Ascending aorta (tissue), 2 donors: ENCODE measurements at places on chromosomes 16 and 17. TPM values are rescaled to one million over a fixed set of nuclear protein-coding genes. Genes with fewer than 3 reads are reported as not detected.

MGAT5B gene
- total RNA-seq, result not detected

GDPD1 gene
- not detected for total RNA-seq

CCL7 gene
- not detected for total RNA-seq

GRCh38 chr17:15418781-15419180, 48.6 kb downstream of the CDRT4 start:
- DNase-seq, result no peak

ARHGAP23 gene
- total RNA-seq, result 89.0 TPM

GRCh38 chr17:72343911-72344310, 223.1 kb downstream of the SOX9 start:
- no peak for DNase-seq

DNA sequence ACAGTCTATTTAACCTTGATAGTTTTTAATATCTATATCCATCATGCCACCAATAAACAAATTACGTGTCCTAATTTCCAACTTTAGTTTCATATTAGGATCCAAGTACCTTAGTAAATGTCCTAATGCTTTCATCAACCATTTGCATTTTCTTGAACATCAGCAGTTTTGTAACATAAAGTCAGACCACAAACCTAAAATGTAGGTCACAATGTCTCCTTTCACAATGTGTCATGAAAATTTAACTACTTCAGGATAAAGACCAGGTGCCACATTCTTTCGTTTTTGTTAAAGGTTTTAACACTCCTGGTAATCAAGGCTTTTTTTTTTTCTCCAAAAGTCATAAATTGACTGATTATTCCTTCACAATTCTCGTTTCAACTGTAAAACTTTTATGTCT, 310.7 kb upstream of the PMFBP1 start:
- no peak for DNase-seq

GRCh38 chr17:71217769-71218168, 903.1 kb upstream of the SOX9 start:
- no peak for DNase-seq

SPAG7 gene
- 4.9 TPM for total RNA-seq

EIF3C gene
- 356 TPM for total RNA-seq

DNA sequence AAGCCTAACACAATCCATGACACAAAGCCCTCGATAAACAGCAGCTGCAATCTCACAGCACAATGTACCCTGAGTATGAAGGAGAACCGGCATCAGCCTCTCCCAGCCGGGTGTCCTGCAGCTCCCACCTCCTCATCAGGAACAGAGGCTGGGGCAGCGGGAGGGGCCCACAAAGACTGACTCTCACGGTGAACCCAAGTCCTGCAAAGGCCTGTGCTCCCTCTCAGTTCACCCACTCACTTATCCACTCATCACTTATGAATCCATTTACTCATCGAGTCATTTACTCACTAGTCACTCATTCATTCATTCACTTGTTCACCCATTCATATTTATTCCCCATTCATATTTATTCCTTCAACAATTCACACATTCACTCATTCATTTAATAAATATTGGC, 11.6 kb downstream of the ZNF423 start:
- DNase-seq, result no peak

CCL8 gene
- total RNA-seq, result not detected

AMZ2 gene
- total RNA-seq, result 41.6 TPM

GRCh38 chr16:66889622-66890021, 9.3 kb downstream of the PDP2 start:
- DNase-seq, result no peak

GRCh38 chr16:16075488-16076422, 126.3 kb downstream of the ABCC1 start:
- DNase-seq, result peak; percentile 83

COASY gene
- 10.9 TPM for total RNA-seq

PFAS gene
- 108 TPM for total RNA-seq

GCGR gene
- total RNA-seq, result not detected

DNA sequence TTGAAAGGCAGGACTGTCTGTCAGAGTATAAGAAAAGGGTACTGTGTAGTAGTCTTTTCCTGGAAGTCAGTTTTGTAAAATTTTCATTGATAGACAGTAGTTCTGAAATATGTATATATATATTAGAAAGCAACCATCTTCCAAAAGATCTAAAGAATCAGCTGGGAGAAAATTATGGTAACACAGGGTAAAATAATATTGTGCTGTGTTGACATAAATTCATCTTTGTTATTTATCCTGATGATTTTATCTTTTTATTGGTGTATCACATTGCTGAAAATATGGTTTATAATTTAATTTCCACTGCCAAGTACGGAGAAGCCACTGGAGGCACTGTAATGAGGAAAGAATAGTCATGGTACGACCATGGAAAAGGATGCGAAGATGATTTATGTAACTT, 324.9 kb downstream of the CA10 start:
- DNase-seq, result no peak

GRCh38 chr17:9177212-9177611, 155.9 kb downstream of the NTN1 start:
- no peak for DNase-seq

DNA sequence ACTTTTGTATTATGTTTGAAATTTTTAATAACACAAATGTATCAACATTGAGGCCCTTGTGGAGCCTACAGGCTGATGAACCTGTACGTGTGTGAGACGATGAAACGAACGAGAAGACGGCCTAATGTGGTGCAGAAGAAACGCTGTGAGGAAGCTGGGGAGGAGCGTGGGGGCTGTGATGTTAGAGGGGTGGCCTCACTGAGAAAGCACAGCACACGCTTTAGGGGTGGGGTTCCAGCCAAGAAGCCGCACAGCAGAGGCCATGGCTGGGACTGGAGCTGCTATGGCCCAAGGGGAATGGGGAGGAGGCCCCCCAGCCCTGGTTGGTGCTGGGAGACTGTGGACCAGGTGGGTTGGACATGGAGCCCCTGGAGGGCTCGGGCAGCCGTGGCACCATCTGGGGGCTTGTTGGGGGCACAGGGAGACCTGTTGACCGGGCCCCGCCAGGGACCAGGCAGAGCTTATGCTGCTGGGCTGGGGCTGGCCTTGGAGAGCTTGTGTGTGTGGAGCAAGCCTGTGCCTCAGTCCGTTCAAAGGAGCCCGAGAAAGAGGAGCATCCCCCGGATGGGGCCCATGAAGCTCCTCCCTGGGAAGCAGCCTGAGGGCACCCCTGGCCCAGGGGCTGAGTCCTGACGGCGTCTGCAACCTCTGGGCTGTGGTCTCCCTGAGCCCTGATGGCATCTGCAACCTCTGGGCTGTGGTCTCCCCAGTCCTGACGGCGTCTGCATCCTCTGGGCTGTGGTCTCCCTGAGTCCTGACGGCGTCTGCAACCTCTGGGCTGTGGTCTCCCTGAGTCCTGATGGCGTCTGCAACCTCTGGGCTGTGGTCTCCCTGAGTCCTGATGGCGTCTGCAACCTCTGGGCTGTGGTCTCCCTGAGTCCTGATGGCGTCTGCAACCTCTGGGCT, 44.7 kb downstream of the METRNL start:
- peak; percentile 5 for DNase-seq

GRCh38 chr17:4840893-4841242, 7.7 kb downstream of the MINK1 start:
- DNase-seq, result no peak

DNA sequence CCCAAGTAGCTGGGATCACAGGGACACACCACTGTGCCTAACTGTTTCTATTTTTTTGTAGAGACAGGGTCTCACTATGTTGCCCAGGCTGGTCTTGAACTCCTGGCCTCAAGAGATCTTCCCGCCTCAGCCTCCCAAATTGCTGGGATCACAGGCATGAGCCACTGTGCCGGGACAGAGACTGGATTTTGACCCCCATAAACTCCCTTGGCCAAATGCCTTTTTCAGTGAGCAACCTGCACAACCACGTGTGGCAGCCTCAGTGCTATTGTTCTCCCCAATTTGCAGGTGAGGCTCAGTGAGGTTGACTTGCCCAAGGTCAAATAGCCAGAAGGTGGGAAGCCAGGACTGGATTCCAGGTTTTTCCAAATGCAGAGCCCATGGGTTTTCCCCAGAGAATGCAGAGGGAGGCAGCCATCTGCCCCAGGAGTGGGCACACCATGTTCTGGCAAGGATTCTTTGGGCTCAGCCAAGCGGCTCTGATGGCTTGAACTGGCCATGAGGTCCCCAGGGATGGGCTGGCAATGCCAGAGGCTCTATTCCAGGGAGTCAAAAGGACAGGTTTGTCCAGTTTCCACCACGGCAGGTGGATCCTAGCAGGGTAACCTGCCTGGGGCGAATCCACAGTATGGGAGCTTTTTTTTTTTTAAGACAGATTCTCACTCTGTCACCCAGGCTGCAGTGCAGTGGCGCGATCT, 1.8 kb downstream of the IL27 start:
- no peak for DNase-seq

GRCh38 chr16:10972108-10972818, 27.9 kb downstream of the CLEC16A start:
- no peak for DNase-seq

- DNase-seq, result no peak
Observed at GRCh38 chr17:64067657-64068056, 47.2 kb upstream of the ICAM2 start.

- no peak for DNase-seq
Observed at GRCh38 chr16:89097392-89097772, 3.7 kb downstream of the ACSF3 start.

VMO1 gene
- total RNA-seq, result not detected

SMTNL2 gene
- total RNA-seq, result 15.6 TPM

GRCh38 chr17:75601057-75601987, 13.7 kb downstream of the MYO15B start:
- no peak for DNase-seq

DNA sequence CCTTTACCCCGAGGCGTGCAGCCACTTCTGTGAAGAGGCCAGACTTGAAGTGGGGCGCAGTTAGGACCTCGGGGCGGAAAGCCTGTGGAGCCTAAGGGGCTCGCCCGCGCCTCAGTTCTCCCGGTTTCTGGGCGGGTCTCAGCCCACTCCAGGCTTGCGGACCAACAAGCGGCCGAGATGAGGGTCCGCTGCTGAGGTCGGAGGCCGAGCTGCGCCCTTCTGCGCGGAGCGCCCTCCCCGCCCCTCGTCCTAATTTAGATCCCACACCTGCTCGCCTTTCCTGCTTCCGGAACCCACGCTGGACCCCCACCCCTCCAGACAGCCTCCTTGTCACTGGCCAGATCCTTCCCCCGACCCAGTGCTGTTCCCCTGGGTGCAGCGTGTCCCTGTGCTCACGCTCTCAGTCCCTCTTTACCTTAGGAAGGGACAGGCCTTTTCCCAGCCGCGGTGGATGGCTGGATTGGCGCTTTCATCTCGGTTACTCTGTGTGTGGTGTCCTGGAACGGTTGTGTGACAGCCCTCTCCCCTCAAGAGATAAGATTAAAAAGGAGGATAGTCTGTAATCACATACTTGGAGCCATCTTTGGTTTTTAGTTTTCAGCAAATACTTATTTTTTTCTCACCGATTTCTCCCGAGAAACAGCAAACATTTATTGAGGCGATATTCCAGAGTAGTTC, 933 bp upstream of the ATXN7L3 start:
- no peak for DNase-seq

GAS7 gene
- total RNA-seq, result 78.0 TPM

GRCh38 chr16:10065019-10065418, 117.2 kb downstream of the GRIN2A start:
- no peak for DNase-seq

- no peak for DNase-seq
Observed at GRCh38 chr16:49828533-49829267, 27.2 kb downstream of the ZNF423 start.

NOG gene
- total RNA-seq, result not detected

GRCh38 chr17:41013606-41014005, 4.7 kb upstream of the KRTAP3-1 start:
- DNase-seq, result no peak

SPATA32 gene
- not detected for total RNA-seq

DNA sequence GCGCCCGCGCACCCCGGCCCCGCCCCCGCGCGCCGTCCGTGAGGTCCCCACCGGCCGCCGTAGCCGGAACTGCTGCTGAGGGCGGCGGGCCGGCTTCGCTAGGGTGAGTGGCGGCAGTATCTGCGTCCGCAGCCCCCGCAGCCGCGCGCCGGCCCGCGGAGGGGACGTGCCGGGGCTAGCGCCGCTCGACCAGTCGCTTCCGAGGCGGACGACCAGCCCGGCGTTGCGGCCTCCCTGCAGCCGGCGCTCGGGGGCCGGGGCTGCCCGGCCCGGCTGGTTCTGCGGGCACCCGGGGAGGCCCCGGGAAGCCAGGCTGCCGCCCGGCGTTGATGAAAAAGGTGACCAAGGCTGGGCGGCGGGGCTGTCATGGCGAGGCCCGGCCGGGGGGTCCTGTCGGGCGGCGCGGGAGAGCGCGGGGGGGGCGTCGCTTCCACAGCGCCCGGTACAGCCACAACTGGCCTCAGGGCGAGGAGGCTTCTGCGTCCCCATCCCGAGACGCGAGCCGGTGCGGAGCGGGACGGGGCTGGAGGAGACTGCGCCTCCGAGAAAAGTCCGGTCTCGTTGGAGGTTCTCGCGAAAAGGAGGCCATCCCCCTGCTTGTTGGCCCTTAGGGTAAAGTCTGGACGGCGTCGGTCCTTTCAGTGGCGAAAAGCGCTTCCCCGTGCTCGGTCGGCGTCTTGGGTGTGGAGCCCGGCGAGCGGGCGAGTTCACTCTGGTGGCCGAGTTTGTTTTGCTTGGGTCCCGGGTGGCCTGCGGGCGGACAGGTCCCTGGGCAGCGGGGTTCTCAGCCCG, at the start of gene CRAMP1:
TSS of gene CRAMP1 (plus strand) at position 41 of the 792 bp plus-strand sequence. CDS start 2,280 bp downstream, outside the sequence.
- no peak for DNase-seq

MYO15B gene
- 285 TPM for total RNA-seq

DNA sequence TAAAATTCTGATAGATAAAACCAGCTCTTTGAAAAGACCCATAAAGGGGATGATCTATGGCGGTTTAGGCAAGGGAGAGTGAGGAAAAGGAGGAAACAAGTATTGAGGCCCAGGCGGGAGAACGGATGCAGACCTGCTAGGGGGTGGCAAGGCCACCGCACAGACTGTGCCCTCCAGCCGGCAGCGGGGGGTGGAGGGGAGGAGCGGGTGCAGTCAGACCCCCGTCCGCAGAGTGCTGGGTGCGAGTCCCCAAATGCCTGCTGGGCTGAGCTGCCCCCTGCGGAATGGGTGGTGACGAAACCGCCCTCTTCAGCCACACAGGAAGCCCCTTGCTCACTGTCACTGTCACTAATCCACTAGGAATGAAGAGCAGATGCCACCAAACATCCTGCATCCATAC, 46.0 kb downstream of the LMF1 start:
- DNase-seq, result no peak

CD300LG gene
- 45.9 TPM for total RNA-seq

GRCh38 chr17:50570528-50570927, 10.0 kb downstream of the CACNA1G start:
- DNase-seq, result no peak

RRAD gene
- 54.2 TPM for total RNA-seq

HES7 gene
- not detected for total RNA-seq

- no peak for DNase-seq
Observed at GRCh38 chr16:50169555-50170096, 16.5 kb downstream of the TENT4B start.

CCL16 gene
- total RNA-seq, result not detected
